Midbrain (tissue), 1 donor: ENCODE measurements at places on chromosomes 7 and 10.
A peak's percentile ranks its signal among the peaks of the same experiment; 100 is the strongest.

DNA sequence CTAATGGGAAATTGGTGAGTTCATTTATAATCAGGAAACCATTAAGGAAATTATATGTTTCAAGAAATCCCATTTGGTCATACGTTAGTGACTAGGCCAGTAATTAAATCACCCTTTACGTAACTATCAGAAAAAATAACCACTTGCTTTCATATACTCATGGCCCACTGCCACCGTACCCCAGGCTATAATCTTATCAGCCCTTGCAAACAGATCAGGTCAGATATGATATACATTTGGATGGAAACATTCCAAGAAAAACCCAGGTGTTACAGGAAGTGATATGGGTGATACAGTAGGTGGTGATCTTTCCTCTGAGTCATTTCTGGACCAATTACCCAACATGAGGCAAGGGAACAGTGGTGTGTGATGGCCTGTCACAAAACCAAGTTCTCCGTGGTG is 481.0 kb upstream of the SEMA3A start:
- no peak for DNase-seq

DNA sequence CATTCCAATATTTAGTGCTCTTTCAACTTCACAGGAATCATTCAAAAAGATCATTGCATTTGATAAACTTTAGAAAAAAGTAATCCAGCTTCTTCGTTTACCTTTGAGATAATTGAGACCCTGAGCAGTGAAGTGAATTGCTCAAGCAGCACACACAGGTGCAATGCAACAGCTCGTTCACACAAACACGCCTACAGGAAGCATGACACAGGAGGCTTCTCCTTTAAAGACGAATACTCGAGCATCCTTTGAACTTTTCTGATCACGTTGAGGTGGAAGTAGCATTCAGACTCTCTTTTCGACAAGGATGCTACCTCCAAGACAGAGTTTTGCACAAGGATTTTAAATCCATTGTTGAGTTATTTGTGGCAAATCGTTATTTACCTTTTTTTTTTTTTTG is 18.0 kb upstream of the RSU1 start:
- DNase-seq, result no peak

DNA sequence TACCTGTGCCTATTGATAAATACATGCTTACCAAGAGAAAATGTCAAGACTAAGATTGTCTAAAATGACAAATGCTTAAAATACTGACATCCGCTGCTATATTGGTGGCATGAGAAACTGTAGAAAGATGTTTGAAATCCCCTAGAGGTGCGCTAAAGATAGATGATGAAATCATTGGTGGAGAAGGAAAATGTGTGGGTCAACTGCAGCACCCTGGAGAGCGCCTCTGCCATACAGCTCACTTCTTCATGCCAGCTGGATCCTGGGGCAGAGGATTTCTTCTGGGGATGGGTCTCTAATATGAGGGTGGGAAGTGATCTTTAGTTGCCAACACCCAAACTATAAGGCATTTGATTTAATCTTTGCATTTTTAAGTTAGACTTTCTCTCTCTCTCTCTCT is 680.4 kb upstream of the POM121L12 start:
- no peak for DNase-seq

DNA sequence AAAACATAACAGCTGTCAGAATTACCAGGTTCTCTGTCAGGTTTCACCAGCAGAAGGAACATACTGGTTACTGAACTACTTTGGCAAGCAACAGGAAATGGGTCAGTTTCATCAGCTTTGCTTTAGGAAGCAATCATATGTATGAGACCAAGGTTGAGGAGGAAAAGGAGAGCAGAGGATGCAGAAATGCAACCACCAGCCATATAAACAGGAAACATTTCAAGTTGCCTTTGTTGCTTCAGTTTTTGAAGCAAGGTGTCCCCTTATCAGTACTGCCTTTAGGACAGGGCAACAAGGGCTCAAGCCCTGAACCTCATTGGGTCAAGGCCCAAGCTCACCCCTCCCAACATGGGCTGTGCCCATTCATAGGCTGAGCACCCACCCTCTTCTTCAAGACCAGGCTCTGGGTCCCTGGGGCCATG is 10.2 kb downstream of the HIPK2 start:
- DNase-seq, result no peak

DNA sequence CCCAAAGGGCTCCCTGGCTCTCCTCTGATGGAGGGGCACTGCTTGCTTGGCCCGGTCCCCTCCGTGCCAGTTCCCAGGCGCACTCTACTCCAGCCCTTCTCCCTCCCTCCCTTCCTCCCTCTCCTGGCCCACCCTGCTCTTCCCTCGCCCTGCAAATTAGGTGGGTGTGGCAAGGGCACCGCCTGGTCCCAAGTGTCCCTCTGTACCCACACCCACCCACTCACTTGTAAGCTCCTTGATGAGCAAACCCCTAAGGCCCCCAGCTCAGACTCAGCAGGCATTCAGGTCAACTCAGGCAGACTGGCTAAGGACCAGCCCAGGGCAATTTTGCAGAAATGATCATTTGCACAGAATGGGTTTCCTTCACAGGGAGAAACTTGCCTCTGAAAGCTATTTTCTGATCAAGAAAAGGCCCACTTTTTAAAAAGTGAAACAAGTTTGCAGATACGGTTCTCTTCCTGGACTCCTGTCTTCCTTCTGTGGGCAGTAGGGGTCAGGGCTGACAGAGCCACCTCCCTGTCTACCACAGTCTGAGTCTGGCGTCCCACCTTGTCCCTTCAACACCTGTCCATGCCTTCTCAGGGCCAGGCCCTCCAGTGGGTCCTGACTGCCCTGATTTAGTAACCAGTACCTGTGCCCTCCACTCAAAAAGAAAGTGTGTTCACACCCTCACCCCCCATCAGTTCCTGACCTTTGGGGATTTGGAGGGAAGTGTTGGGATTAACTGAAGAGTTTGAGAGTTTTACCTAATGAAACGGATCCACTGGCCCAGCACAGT is 28.3 kb downstream of the C10orf71 start:
- no peak for DNase-seq

GRCh38 chr7:148289630-148290029 is 300.9 kb upstream of the C7orf33 start:
- DNase-seq, result no peak

GRCh38 chr7:96979551-96980276 is 25.6 kb upstream of the DLX6 start:
- DNase-seq, result no peak

- no peak for DNase-seq
Observed at GRCh38 chr7:96910486-96910885, 94.9 kb upstream of the DLX6 start.

GRCh38 chr10:110793886-110794285 is 77.8 kb upstream of the PDCD4 start:
- no peak for DNase-seq

DNA sequence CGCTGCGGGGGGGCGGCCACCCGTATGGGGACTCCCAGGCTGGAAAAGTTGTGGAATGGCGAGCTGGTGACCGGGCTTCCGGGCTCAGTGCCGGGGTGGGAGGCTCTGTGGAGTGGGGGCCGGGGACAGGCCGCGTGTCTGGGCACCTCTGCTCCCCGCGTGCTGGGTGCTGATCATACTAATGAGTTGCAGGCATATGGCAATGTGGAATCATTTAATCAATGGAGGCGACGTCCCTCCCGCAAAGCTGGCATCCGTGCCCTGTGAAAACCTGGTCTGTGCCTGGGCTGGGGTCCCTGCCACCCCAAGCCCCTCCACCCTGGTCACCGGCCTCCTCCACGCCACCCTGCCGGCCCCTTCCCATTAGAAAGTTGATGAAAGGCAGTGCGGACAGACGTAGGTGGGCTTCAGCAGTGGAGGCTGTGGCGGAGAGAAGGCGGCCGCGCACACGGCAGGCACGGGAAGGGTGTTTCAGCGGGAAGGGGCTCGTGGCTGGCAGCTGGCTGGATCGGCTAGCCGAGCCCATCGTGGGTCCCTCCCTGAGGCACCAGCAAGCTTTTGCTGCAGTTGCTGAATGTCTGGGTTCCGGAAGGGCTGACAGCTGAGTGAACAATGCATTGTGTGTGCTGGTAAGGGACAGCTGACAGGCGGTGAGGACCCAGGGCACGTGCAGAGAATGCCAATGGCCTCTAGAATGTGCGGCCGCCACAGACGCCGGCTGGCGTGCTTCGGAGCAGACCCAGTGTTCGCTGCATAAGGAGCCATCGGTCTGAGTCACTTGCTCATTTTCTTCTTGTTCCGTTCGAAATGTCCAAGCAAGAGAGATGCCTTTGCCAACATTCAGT is 1.5 kb downstream of the ADGRA1 start:
- DNase-seq, result peak; percentile 87

DNA sequence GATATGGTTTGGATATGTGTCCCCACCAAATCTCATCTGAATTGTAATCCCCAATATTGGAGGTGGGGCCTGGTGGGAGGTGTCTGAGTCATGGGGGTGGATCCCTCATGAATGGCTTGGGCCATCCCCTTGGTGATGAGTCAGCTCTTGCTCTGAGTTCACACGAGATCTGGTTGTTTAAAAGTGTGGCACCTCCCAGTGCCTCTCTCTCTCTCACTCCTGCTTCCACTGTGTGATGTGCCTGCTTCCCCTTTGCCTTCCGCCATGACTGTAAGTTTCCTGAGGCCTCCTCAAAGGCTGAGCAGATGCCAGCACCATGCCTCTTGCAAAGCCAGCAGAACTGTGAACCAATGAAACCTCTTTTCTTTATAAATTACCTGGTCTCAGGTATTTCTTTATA is 4.8 kb upstream of the GCK start:
- no peak for DNase-seq

DNA sequence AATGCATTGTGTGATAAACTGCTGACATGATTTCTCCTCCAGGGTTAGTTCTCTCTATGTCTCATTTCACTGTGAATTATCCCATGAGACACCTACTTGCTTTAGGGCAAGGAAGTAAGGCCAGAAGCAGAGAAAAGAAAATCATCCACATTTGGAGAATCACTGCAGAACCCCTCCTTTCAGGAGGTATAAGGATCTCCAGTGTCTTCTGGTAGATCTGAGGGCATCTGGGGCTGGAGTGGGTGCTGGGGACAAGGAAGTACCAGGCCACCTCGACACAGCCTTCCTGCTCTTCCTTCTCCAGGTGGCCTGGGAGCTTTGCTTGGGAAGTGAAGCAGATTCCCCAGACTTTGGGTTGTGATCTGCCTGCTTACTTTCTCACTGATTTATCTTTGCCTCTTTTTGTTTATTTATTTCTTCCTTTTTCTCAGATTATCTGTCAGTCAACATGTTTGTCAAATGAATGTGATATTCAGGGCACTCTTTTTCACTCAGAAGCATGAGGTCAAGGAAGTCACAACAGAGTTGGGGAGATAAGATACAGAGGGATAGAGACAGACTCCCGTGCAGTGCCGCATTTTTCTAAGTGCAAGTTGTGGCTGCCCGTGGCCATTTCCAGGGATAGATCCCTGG is 12.4 kb upstream of the CAMK2G start:
- DNase-seq, result no peak

- no peak for DNase-seq
Observed at GRCh38 chr7:68547799-68548198, 1050.5 kb upstream of the AUTS2 start.

GRCh38 chr7:13420726-13421125 is 568.7 kb downstream of the ETV1 start:
- DNase-seq, result no peak

DNA sequence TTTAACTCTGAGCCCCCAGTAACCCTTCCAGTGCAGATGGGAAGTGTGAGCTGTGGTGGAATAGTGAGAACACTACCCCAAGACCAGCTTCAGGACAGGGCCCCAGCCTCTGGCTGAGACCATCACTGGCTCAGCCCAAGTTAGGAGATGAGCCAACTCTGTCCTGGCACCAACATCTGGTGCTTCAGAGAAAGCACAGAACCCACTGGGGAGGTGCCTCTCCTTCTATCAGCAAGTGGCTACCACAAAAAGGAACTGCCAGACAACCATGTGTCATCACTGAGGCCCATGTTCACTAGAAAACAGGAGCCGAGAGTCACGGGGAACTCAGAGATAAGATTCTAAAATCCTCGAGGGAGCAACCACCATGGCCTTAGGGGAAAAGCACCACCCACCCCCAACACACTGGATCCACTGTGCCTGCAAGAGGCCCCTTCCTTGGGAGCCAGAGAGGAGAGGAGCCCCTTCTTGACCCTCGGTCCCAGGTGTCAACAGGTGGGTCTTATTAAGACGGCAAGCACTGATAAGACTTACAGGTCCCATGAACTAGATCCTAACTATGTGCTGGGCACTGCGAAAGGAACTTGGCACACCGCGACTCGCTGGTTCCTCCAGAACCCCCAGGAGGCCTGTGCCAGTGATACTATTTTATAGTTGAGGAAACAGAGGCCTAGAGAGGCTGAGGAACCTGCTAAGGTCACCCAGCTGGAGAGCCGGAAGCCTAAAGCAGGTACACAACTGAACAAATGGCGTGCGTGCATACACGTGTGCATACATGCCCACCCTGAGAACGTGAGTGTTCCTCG is 102.7 kb downstream of the FAM53B start:
- no peak for DNase-seq

DNA sequence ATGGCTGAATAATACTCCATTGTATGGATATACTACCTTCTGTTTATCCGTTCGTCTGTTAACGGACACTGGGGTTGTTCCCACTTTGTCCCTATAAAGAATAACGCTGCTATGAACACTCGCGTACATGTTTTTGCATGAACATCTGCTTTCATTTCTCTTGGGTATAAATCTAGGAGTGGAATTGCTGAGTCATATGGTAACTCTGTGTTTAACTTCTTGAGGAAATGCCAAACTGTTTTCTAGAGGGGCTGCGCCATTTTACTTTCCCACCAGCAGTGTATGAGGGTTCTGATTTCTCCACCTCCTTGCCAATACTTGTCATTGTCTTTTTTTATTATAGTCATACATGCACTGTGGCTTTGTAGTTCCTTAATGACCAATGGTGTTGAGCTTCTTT is 20.6 kb upstream of the RASSF4 start:
- DNase-seq, result no peak

DNA sequence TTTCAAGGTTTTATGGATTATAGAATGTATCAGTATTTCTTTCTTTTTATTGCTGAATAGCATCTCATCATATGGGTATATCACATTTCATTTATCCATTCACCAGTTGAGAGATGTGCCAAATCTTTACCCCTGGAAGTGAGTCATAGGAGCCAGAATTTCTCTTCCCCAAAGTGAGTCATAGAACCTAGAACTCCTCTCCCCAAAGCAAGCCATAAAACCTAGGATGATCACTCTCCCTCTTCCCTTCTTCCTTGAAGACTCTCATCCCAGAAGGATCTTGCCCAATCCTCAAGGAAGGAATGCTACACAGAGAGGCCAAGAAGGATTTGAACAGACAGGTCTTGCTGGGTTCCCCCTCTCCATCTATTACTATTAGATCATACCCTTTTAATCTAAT is 199.9 kb downstream of the EVX1 start:
- DNase-seq, result no peak

DNA sequence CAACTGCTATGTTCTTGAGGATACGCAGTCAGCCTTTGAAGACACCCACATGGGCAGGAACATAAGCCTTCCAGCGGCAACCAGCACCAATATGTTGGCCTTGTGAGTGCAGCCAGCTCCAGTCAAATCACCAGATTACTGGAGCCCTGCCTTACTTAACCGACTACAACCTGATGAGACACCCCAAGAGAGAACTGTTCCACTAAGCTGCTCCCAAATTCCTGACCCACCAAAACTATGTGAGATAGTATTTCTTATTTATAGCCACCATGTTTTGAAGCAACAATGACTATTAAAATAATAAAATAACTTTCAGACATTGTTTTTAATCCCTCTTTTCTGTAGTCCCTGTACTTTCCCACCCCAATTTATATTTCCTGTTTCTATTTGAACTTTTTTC is 179.6 kb downstream of the ADK start:
- DNase-seq, result no peak

GRCh38 chr7:51961804-51962203 is 645.2 kb upstream of the COBL start:
- DNase-seq, result no peak
